ENCODE measurements at places on chromosomes 12 and 14. TPM values are rescaled to one million over a fixed set of nuclear protein-coding genes. Genes with fewer than 3 reads are reported as not detected.

- DNase-seq: no peak
These were observed 845.4 kb downstream of the VRK1 start for GRCh38 chr14:97642631-97643030.

- DNase-seq: no peak
These were observed 91.1 kb upstream of the BCL11B start for GRCh38 chr14:99363051-99363450.

DNA sequence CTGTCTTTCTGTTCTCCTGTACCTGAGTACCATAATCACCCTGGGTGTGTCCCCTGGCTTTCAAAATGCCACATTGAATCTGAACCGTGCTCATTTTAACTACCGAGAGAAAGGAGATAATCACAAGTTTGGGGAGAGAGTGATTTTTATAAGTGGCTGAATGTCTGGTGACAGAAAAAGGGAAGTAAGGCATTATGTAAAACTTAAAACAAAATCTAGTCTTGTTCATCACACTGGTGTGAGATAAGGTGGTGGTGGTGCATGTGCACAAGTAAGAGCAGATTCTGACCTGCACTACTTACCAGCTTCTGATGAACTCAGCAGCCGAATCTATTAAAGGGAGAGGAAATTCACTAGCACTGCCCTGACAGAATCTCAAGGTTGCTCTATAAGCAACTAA lies 56.3 kb downstream of the SPPL3 start:
- DNase-seq: no peak

DNA sequence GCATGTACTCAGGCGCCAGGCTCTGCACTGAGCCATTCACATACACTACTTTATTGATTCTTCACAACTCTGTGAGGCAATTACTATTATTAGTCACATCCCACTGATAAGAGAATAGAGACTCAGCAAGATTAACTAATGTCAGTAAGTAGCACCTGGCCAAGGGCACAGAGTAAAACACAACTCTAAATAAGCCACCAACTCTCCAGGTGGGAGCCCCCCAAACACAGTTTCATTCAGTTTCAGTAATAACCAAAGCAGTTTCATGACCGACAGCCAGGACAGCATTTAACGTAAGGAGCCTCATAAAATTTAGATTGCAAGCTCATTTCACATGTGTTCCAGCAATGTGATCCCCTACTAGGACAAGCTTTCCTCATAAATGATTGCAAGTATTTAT lies 323.1 kb upstream of the CCDC196 start:
- no peak for DNase-seq

GRCh38 chr14:58820032-58820431 lies 182.3 kb downstream of the DACT1 start:
- DNase-seq: no peak

DNA sequence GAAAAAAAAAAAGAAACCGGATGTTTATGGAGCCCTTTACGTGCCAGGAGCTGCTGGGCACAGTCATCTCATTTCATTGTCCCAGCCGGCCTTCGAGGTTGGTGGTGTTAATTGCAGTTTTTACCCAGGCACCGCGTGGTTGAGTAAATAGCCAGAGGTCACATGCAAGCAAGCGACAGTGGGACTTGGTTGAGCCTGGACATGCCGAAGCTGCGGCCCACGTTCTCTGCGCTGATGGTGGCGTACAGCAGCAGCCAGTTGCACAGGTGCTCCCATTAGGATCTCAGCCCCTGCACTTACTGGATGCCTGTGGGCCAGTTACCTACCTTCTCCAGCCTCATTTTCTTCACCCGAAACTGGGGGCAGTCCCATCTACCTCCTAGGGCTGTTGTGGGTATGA lies 54.0 kb downstream of the TSPAN9 start:
- DNase-seq: no peak

- no peak for DNase-seq
These were observed 406.3 kb downstream of the ATP23 start for GRCh38 chr12:58347691-58348090.

GRCh38 chr12:122843455-122843854 lies 8.2 kb downstream of the HIP1R start:
- no peak for DNase-seq

DNA sequence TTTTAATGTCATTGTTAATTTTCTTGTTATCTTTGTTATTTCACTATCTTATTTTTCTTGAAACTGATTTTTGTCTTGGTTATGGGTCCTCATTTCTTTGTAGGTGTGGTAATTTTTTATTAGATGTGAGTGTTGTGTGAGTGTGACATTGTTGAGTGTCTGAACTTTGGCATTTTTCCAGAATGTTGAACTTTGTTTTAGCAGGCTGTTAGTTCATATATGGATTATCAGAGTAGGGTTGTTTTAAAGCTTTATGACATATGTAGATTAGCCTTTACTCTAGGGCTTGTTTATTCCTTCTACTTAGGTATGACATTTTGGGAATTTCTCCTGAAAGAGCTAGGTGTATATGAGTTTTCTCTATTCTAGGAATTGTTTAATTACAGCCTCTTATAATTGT lies 103.9 kb downstream of the ARID2 start:
- DNase-seq: peak; percentile 5

DNA sequence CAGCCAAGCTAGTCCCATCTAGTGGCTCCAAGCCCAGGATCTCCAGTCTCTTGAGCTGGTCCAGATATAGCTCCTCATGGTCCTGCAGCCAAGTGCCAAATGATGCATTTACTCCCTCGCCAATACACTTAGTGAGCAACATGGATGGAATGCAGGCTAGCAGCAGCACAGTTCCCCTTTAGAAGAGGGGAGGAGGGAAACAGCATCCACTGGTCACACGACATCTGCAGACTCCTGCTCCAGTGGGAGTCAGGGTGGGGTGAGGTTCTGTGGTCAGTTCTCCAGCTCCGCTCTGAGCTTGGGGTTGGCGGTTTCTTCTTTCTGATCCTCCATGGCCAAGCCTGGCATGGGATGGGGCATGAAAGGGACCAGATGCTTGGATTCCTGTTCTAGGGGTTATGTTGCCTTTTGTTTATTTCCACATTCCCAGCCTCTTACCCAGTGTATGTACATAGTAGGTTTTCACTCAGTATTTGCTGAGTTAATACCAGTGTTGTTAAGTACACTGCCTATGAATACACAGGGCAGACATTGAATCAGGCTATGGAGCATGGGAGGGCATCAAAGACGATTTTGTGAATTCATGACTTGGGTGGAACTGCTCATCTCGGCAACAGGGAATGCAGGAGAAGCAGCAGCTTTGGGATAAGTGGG lies 57.3 kb downstream of the GALNT16 start:
- DNase-seq: no peak

DNA sequence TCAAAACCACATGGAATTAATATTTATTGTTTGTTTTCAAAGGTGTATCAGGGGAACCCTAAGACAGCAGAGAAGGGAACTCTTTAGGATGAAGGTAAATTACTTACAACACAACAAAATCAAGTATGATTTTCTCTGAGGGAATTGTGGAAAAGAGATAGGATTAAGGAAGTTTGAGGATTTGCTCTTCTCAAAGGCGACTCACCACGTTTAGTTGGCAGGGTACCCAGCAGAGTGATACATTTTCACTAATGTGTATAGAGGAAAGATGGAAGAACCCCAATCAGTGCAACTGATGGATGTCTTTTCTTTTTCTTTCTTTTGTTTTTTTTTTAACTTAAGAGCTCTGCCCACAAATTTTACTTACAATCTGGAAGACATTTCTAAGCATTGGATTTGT lies 499.2 kb downstream of the CCER1 start:
- DNase-seq: no peak

- DNase-seq: no peak
These were observed 87.9 kb downstream of the GAS2L3 start for GRCh38 chr12:100661300-100661951.

GRCh38 chr12:67940780-67941243 lies 48.4 kb upstream of the IFNG-AS1 start:
- no peak for DNase-seq

DNA sequence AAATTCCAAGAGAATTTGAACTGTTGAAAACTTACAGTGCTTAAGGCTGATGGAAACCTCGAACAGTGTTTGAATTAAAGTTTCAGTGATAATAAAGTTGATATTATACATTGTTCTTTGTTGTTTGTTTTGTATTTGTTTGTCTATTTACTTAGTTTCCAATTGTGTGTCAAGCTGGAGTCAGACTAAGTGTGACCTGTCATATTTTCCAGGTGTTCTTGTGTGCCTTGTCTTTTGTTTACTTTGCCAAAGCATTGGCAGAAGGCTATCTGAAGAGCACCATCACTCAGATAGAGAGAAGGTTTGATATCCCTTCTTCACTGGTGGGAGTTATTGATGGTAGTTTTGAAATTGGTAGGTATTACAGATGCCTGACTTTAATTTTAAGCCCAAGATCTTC lies 6.0 kb downstream of the SLCO1C1 start:
- no peak for DNase-seq

DNA sequence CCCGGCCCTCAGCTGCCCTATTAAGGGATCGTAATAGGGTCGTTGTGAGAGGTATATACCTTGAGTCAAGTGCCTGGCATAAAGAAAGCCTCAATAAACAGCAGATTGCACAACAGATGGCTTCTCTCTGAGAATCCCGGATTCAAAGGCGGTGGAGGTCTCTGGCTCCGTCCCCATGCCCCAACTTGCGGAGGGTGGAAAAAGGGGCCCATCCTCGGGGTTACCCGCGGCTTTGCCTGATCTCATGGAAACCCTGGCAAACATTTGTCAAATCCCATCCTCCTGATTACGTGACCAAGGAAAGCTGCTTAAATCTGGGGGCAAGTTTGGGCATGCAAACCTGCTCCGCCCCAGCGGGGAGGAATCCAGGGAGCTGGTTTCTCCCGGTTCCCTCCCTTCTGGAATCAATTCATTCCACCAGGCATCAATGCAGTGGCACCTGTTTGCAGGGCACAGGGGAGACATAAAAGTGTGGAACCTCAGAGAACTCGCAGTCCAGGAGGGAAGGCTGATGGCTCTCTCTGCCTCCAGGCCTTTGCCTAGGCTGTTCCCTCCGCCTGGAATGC lies 12.3 kb downstream of the TRPV4 start:
- DNase-seq: no peak

- DNase-seq: peak; percentile 65
These were observed 57.9 kb upstream of the PNMA1 start for GRCh38 chr14:73771848-73772638.

- peak; percentile 82 for DNase-seq
These were observed 3.4 kb upstream of the ARHGAP5 start for GRCh38 chr14:32073537-32074189.

- DNase-seq: no peak
These were observed 1.7 kb downstream of the VSIG10 start for GRCh38 chr12:118102070-118102469.

- DNase-seq: no peak
These were observed 269.4 kb upstream of the ALG10 start for GRCh38 chr12:33752854-33753253.

DNA sequence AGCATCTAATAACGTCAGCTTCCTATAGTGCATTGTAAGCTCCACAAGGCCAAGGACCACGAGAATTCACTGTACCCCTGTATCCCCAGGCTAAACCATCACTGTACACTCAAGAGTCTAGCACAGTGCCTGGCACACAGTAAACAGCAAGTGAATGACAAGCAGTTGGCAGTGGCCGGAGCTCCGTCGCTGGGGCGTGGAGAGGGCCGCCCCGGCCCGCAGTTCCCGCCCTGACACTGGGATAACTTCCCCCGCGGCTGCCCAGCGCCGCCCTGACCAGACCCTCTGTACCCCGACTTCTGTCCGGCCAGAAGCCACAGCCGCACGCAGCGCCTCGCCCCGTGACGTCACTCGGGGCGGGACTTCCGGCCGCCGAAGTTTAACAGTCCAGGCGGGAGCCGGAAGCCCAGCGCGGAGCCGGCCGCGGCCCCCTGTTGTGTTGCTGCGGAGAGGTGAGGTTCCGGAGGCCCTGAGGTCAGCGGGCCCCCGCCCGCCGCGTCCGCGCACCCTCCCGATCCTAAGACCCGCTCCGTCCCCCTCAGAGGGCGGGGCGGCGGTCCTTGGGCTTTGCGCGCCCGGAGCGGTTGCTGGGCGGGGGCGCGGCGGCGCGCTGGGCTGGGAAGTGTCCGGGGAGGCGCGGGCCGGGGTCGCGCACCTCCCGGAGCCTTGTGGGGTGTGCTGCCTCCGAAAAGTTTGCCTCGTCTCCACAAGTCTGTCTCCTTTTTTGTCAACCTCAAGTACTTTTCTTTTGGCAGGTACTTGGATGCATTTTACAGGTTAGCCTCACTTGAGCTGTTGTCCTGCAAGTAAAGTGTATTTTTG lies at the start of gene NEDD1:
Gene NEDD1 (plus strand): TSS at position 409 of the 822 bp plus-strand sequence. CDS start 2,503 bp downstream, outside the sequence.
- DNase-seq: peak; percentile 80

- DNase-seq: no peak
These were observed 23.3 kb downstream of the ZFC3H1 start for GRCh38 chr12:71640316-71640715.

DNA sequence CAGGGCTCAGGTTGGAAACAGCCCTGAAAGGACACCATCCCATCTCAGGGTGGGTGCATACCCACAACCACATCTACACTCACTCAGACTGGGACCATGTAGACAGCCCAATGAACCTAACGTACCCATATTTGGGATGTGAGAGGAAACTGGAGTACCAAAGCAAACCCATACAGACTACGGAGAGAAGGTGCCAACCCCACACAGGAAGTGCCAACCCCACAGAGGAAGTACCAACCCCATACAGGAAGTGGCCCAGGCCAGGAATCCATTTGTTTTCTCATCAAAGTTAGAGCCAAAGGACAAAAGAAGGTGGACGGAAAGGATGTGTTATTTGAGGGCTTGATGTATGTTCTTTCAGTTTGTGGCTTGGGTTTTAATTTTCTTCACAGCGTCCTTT lies 19.5 kb upstream of the SPIC start:
- DNase-seq: no peak

DNA sequence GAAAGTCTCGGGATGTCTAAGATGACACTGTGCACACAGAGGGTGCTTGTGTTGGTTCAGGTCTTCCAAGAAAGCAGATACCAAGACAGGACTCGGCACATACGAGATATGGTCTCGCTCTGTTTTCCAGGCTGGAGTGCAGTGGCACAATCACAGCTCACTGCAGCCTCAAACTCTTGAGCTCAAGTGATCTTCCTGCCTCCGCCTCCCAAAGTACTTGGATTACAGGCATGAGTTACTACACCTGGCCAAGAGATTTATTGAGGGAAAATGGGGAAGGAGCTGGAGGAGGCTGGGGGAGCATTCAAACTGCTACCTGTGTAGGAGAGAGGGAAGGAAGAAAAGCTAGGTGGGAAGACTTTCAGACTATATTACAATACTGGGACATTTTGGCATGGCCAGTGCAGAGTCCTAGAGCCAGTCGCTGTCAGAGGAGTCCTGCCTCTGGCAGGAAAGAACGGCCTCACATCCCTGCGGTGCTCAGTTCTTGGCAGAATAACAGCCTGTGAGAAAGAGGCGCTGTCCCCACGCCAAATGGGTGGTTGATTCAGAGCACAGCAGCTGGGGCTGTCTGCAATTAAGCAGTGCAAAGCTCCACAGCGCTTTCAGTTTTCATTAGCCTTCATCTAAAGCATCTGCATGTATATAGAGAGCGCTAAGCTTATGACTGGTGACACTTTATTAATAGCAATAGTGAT lies 18.3 kb downstream of the SLC17A8 start:
- no peak for DNase-seq

- no peak for DNase-seq
These were observed 1.0 kb downstream of the BEST3 start for GRCh38 chr12:69698054-69698453.

GRCh38 chr12:29589286-29589820 lies 91.9 kb upstream of the OVCH1 start:
- no peak for DNase-seq

GRCh38 chr12:59282999-59283398 lies 312.8 kb upstream of the SLC16A7 start:
- DNase-seq: no peak

GZMB gene
- not detected for total RNA-seq

MIPOL1 gene
- total RNA-seq: 4.3 TPM

RIMKLB gene
- 31.8 TPM for total RNA-seq

Measured in dermis microvascular lymphatic vessel endothelial cell (primary cell).